ENCODE measurements at places on chromosomes 11 and 22.

- DNase-seq: no peak
Measured at GRCh38 chr22:46994983-46995382, 232.5 kb downstream of the TBC1D22A start.

- DNase-seq: no peak
Measured at GRCh38 chr22:36562261-36562835, 33.4 kb upstream of the EIF3D start.

GRCh38 chr11:81104051-81104450, 1629.6 kb downstream of the FAM181B start:
- no peak for DNase-seq

DNA sequence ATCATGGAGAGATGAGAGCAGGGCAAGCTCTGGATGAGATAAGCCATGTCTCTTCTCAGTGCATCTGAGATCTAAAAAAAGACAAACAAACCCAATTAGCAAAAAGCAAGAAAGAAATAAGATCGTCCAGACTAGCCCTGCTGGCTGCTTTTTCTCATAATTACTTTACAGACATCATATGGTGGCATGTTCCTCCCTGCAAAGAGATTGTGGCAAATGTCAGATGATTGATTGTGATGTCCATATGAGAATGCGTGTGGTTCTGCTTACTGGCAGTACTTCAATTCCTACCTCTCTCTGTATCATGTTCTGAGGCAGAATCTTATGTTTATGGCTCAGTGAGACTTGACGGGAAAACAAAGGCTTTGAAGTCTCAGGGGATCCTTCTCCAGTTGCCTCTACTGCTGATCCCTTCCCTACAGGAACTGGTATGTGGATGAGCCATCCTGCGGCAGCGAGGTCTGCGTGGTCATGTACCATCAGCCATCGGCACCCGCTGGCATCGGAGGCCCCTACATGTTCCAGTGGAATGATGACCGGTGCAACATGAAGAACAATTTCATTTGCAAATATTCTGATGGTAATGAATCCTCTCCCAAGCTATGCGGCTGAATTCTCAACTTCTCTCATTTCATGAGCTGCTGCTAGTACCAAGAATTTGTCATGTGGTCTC, 8.8 kb downstream of the LAYN start:
- DNase-seq: no peak

DNA sequence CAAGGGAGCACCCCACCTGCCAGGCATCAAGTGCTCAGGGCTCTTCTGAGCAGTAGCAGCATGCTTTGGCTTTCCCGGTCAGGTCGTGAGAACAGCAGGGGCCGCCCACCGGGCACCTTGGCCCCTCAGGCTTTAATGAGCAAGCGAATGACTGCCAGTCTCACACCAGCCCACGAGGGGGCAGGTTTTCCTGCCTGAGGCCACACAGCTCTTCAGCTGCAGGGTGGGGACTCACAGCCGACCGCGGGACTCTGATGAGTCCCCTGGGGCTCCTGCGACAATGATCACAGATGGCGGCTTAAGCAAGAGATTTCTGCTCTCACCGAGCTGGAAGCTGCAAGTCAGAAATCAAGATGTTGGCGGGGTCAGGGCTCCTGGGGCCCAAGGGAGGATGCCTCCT, 14.3 kb upstream of the FGF19 start:
- DNase-seq: peak; percentile 95

DNA sequence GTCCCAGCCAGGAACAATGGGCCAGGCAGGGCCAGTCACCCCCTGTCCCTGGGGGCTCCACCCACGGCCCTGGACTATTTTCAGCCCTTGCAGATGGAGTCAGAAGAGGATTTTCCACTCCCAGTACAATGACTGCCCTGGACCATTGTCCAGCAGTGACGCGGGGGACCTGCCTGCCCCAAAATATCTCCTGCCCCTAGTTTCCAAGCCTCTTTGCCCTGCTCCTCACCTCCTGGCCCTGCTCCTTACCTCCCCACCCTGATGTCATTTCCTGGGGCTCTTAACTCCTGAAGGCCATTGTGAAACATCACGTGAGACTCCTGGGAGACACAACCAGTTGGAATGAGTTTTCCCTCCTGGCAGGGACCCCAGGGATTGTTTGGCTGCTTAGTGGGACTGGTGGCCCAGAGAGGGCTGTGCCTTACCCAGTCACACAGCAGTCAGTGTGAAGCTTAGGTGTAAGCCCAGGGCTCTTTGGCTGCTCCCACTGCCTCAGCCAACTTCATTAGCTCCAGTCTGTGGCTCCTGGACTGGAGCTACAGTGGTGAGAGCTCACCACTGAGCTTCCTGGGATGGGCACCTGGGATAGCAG, 22.2 kb downstream of the P2RY2 start:
- DNase-seq: no peak

DNA sequence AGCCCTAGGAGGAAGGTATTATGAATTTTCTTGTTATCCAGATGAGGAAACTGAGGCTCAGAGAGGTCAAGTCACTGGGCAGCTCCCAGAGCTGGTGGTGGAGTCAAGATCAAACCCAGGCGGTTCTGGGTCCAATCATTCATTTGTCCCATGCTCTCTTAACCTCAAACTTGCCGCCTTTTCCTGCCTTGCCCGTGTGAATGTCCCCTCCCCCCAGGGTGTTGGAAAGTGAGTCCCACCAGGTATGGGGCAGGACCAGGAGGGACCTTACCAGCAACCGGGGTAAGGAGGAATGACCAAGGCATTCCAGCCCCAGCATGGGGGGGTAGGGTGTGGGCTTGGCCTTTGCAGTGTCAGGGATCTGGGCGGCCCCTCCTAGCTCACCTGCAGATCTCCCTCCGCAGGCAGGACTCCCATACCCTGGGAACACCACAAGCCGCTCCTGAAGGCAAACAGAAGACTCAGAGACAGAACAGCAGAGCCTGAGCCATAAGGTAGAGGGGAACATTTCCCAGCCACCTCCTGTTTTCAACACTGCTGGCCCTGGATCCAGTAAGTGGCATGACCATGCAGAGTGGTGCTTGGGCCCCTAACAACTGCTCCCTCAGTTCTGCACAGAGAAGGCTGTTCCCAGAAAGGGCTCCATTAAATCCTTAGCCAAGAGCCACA, 41.2 kb upstream of the SYT7 start:
- no peak for DNase-seq

DNA sequence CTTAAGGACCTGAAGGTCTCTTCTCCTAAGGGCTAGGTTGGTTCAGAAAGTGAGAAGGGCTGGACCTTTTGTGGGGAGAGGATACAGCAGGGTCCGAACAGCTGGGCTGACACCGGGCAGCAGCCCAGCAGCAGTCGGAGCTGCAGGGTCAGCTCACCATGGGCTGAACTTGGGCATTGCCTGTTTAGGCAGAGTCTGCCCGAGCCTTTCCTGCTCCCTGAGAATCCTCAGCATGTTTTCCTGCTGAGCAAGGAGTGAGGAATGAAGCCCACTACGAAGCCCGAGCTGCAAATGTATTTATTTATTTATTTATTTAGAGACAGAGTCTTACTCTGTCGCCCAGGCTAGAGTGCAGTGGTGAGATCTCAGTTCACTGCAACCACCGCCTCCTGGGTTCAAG, 83.9 kb downstream of the PTPRJ start:
- no peak for DNase-seq

GRCh38 chr22:47944941-47945340, 1182.5 kb downstream of the TBC1D22A start:
- no peak for DNase-seq

GRCh38 chr11:131099746-131100145, 183.5 kb upstream of the SNX19 start:
- DNase-seq: no peak

- DNase-seq: no peak
Measured at GRCh38 chr11:15944460-15944859, 411.9 kb downstream of the SOX6 start.

DNA sequence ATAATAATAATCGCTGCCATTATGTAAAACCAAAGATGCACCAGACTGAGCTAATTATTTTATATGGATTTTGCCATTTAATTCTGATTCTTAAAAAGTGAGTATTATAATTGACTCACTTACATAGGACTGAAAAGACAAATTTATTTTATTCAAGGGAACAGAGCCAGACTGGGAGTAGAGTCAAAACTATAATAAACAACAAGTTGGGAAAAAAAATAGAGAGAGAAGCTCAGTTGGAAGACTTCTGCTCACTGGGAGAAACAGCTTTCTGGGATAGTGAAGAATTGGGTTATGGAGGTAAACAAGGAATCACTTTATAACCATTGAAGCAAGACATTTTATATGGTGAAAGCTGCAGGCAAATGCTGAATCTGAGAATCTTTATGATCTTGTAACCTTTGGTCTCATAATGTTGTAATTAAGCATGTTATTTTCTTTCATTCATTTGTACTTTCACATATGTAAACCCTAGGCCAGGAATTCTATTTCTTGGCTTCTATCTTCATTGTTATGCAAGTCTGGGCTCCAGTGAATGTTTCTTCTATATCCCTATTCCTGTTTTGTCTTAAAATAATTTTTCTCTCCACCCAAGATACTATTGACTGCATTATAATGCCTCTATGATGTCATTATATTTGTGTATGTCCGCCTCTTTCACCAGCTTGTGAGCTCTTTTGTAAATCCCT, 725.3 kb upstream of the CCDC179 start:
- DNase-seq: no peak

GRCh38 chr11:67268081-67268961, 2.0 kb downstream of the GRK2 start:
- no peak for DNase-seq

DNA sequence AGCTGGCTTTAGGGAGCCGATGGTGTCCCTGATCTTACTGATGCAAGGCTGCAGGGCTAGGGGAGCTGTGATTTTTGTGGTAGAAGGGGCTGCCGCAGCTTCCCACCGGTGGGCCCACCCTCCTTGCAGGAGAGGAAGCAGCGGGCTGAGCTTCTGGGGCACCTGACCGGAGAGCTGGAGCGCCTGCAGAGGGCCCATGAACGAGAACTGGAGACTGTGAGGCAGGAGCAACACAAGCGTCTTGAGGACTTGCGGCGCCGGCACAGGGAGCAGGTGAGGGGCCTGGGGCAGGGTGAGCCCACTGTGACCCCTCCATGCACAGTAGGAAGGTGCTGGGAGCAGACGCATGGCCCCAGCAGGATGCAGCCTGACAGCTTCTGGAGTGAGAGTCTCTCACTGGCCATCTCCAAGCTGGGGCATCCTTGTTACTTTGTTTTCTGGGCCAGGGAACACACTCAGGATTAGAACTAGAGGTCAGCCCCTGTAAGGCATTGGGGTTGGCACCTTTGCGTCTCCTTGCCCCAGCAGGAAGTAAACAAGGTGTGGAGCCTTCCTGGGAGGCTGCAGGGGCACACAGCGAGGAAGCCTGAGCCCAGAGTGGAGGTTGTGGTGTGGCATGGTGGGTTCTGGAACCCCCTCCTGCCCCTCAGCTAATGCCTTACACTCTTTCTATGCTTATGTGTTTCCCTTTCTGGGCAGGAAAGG, 66.7 kb downstream of the CEP164 start:
- DNase-seq: no peak

GRCh38 chr11:35330156-35330889, 89.0 kb downstream of the SLC1A2 start:
- DNase-seq: no peak

DNA sequence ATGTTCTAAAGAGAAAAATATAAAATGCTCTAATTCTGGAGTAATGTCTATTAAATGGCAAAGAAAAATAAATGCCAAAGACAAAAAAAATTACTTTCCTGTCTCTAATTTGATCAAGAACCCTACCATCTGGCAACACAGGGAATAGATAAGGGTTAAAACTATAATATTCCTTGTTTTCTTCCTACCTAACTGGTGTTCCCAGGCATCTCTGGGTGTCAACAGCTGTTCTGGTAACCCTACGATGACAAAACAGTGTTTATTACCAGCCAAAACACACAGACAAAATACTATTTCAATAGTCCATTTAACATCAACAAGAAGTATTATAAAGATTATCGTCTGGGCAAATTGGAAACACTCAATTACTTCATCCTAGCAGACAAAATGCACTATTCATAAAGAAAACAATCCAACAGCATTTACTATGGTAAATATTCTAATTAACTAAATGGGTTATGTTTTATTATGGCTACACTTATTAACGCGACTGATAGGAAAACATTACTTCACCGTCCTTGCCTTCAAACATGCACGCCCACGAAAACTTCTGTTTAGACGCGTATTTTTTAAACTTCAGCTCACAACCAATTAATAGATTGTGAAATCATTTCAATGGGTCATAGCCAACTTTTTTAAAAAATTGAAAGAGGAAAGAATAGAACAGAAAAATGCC, 50.6 kb downstream of the LGR4 start:
- no peak for DNase-seq

DNA sequence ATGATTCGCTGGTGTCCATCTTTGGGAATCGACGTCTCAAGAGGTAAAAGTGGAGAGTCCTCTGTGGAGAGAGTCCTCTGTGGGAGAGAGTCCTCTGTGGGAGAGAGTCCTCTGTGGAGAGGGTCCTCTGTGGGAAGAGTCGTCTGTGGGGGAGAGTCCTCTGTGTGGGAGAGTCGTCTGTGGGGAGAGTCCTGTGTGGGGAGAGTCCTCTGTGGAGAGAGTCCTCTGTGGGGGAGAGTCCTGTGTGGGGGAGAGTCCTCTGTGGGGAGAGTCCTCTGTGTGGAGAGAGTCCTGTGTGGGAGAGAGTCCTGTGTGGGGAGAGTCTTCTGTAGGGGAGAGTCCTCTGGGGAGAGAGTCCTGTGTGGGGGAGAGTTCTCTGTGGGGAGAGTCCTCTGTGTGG, 3.1 kb downstream of the PRDX5 start:
- DNase-seq: no peak

DNA sequence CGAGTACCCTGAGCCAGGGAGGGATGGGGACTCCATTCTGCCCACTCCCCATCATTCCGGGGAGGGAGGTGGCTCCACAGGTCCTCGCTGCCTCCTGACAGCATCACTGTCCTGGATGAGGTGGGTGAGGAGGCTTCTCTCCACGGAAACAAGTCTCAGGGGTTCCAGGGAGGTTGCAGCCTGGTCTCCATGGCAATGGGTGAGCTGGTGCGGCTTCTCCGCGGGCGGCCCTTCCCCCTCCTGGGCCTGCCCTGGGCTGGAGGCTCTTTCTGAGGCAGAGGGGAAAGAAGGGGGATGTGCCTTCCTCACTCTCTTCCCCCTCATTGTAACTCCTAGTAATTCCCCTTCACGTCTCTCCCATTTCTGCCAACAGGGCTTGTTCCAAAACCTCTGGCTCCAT, 37.1 kb upstream of the PARVG start:
- no peak for DNase-seq

GRCh38 chr11:96267496-96268032, 75.4 kb downstream of the MAML2 start:
- no peak for DNase-seq

GRCh38 chr11:56396047-56396446, 16.4 kb upstream of the OR5AL1 start:
- DNase-seq: no peak

DNA sequence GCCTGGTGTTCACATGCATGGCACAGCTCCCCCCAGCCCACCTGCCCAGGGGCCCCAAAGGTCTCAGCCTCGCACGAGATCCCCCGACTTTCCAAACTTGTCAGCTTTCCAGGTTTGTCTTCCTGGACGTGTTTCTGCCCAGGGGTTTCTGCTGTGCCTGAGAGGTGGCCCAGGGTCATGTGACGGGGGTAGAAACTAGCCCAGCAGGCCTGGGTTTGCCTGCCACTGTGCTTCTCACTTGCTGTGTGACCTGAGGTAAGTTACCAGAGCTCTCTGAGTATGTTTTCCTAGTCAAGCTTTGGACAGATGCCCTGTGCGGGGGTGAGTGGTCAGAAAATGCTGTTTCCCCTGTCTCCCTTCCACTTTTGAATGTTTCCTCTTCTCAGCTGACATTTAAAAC, 38.3 kb upstream of the SHISAL1 start:
- DNase-seq: no peak

- DNase-seq: peak; percentile 77
Measured at GRCh38 chr11:44559207-44559939, 6.1 kb upstream of the CD82 start.
